ENCODE measurements at places on chromosomes 7 and 10.

- DNase-seq, result no peak
Measured at GRCh38 chr7:50782375-50783208, at the start of gene GRB10. Gene GRB10, minus strand, starts transcription at chr7:50782896. Its CDS starts 50,574 bp downstream, at chr7:50732322.

- no peak for DNase-seq
Measured at GRCh38 chr10:7945034-7945433, 109.5 kb upstream of the GATA3 start.

GRCh38 chr10:6399231-6399741, 180.8 kb downstream of the PRKCQ start:
- no peak for DNase-seq

GRCh38 chr10:131574707-131575430, 263.3 kb upstream of the TCERG1L start:
- no peak for DNase-seq

DNA sequence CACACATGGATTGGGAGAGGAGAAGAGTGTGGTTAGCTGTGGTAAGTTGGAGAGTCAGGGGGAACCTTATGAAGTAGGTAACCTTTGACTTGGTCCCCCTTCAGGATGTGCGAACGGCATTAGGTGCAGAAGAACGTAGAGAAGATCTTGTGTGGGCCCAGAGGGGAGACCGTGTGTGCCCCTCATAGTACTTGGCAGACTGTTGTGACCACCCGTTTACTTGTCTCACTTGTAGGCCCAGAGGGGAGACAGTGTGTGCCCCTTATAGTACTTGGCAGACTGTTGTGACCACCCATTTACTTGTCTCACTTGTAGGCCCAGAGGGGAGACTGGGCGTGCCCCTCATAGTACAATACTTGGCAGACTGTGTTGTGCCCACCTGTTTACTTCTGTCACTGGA, 2.6 kb downstream of the GTPBP4 start:
- DNase-seq, result no peak

GRCh38 chr7:150471886-150472285, 21.5 kb downstream of the GIMAP8 start:
- DNase-seq, result no peak

GRCh38 chr7:96017877-96018276, 245.5 kb downstream of the DYNC1I1 start:
- no peak for DNase-seq

DNA sequence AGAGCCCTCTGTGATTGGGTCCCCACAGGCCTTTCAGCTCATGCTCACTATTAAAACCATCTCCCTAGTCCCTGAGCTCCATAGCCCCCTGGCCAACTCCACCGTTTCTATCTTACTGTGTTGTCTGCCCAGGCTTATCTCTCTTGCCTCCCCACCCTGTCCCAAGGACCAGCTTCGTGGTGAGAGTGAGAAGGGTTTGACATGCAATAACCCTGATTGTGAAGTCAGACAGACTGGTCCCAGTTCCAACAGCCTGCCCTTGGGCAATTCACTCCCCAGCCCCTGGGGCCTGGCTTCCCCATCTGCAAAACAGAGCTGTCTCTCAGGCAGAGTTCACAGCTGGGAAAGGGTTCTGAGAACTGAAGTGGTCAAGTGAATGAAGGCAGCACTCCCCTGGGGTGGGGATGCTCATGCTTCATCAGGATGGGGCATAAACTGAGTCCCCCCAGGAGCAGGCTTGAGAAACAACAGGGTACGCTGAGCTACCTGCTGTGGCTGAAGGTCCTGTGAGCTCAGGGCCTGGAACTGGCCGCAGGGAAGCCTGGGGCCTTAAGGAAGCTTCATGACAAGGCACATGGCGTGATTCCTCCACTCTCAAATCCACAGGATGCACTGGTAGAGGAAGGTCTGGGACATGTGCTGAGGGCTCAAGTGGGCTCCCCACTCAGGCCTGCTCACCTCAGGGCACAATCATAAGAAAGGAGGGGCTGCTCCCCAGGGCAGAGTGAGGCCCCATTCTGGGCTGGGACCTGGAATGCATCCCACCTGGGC, 1.8 kb upstream of the PPIF start:
- DNase-seq, result no peak

- no peak for DNase-seq
Measured at GRCh38 chr7:113890331-113891030, 28.3 kb downstream of the PPP1R3A start.

GRCh38 chr10:72740528-72740927, 48.6 kb downstream of the MCU start:
- no peak for DNase-seq

GRCh38 chr10:33831591-33831990, 497.1 kb upstream of the NRP1 start:
- no peak for DNase-seq

- no peak for DNase-seq
Measured at GRCh38 chr7:116152276-116152675, 58.1 kb upstream of the TES start.

- no peak for DNase-seq
Measured at GRCh38 chr7:44750424-44750823, 1.8 kb downstream of the ZMIZ2 start.

DNA sequence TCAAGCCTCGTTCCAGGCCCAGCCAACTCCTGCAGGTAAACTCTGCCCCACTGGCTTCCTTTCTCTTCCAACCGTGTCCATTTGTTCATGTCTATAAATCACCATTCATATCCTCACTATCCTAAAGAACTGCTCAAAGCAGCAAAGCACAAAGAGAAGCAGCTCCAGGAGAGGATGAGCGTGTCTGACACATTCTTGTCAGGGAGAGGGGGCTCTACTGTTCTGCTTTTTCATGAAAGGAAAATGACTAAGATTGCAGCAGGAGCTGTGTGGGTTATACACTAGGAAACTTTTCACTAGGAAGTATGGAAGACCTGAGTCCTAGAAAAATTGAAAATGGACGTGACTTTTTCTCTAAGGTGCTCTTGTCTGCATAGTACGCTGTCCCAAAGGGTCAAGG, 16.7 kb downstream of the AGFG2 start:
- no peak for DNase-seq

GRCh38 chr10:50561266-50561665, 62.5 kb downstream of the SGMS1 start:
- no peak for DNase-seq

- no peak for DNase-seq
Measured at GRCh38 chr10:124448696-124449169, 1.1 kb downstream of the NKX1-2 start.

- DNase-seq, result no peak
Measured at GRCh38 chr10:25573316-25573715, 360.7 kb upstream of the MYO3A start.

GRCh38 chr7:96708872-96709271, 774 bp downstream of the SEM1 start:
- no peak for DNase-seq

- no peak for DNase-seq
Measured at GRCh38 chr7:37071124-37071523, 346.8 kb upstream of the AOAH start.

DNA sequence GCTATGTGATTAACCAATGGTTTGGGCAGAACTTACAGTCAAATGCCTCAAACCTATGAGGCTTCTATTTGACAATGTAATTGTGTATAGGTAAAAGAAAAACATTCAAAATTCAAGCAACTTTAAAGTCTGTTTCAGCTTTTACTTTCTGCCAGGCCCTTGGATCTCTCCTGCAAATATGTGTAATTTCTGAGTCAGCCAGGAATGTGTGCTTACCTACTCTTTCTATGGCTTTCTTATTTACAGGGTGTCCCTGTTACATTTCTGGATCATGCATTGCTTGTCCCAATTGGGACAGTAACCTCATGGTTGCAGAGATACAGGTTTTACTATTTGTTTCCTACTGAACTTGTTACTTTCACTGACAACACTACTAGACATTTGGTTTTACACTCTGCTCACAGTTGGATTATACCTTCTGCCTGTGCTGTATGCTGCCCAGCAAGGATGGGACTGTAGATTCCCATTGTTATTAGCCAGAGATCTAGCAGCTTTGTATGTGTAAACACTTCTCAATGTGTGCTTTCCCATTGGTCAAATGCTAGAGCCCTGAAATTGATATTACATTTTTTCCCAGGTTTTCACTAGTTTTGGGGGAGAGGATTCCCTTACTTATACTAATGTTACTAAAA, 355.3 kb downstream of the ARL4A start:
- DNase-seq, result no peak

DNA sequence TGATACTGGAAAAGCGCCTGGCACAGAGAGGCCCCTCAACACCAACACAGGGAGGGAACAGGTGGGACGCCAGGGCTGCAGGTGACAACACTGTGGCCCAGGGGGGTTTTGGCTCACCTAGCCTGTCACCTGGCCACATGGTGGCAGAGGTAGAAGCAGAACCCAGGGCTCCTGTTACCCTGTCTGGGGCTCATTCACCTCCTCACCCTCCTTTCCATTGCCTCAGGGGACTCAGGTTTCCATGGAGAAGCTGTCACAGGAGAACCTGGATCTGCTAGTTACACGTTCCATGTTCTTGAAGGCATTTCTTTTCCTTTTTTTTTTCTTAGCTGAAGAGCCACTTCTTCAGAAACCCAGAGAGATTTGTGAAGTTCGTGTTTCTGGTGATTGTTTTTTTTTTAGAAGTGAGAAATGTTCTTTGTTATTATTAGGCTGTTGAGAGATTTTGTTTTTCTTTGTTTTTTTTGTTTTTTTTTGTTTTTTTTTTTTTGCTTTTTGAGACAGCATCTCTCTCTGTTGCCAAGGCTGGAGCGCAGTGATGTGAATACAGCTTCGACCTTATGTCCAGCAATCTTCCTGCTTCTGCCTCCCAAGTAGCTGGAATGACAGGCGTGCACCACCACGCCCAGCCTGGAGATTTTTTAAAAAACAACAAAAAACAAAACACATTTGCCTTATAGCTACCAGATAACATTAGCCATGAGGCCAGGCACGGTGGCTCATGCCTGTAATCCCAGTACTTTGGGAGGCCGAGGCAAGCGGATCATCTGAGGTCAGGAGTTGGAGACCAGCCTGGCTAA, 16.0 kb downstream of the DENND2A start:
- DNase-seq, result no peak

GRCh38 chr7:108156897-108157605, 26.9 kb upstream of the LAMB4 start:
- DNase-seq, result no peak

- no peak for DNase-seq
Measured at GRCh38 chr7:24907311-24907886, 72.6 kb downstream of the OSBPL3 start.

DNA sequence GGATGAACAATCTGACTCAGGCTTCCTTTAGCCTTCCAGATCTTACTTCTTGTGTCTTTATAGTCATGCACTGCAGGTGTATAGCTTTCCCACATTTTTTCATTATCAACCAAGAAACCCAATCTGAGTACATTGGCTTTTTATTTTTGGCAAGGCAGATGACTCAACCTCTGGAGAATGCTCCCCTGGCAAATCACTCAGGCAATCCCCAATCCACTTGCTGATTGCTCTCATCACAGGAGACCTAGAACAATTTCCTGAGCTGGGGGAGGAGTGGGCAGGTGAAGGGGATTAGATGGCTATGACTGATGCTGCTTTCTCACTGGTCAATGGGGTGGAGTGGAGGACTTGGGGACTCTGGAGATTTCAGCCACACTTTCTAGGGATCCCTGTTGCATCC, 134.4 kb downstream of the SLC16A9 start:
- DNase-seq, result no peak

DNA sequence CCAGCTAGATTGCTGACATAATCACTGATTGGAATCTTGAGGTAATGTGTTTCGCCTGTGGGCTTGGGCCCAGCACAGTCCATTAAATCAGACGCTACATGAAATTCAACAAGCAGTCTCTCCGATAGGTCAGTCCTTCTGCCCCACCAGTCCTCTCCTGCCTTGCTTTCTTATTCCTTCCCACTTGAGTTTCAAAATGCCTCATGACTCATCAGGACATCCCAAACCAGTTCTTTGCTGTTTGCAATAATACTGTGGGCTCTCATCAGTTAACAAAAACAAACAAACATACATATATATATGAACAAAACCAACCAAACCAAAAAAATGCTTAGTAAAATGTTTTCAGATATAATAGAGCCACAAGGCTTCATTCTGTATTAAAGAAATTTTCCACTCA, 599.0 kb downstream of the SORCS1 start:
- no peak for DNase-seq

DNA sequence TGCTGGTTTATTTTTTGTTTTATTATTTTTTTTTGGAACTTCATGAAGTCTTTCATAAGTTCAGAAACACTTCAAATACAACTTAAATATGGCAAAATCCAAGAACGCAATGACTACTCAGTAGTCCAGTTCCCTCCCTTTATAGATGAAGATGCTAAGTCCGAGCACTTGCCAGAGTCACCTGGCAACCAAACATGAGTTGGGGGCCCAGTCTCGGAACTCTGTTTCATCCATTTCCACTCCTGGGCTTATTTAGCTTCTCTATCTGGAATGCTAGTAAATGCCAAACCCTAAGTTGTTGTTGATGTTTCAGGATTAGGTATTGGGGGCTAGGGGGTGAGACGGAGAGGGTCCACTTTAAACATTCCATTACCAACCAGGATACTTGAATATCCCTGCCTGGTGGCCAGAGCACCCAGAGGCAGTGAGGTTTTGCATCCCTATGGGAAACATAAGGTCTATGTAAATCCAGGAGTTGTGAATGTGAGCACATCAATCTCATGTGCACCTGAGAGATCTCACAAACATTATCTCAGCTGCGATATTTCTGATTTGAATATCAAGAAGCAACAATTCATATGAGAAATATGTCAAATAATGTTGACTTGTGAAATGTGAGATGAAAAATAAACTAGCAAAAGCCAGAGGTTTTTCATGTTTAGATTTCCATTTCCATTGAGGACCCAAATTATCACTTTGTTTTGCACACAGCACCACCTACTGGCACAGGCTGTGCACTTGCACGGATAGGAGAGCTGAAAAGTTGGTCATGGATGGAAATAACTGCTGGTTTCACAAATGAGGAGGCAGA, 129.3 kb downstream of the PKD1L1 start:
- DNase-seq, result peak; percentile 20

GRCh38 chr10:89118091-89118490, 89.0 kb downstream of the CH25H start:
- DNase-seq, result no peak

GRCh38 chr7:76337147-76337546, 21.6 kb downstream of the YWHAG start:
- no peak for DNase-seq
